H9 (cell line): ENCODE measurements at places on chromosomes 6 and 20. TPM values are rescaled to one million over a fixed set of nuclear protein-coding genes. Genes with fewer than 3 reads are reported as not detected.

DNA sequence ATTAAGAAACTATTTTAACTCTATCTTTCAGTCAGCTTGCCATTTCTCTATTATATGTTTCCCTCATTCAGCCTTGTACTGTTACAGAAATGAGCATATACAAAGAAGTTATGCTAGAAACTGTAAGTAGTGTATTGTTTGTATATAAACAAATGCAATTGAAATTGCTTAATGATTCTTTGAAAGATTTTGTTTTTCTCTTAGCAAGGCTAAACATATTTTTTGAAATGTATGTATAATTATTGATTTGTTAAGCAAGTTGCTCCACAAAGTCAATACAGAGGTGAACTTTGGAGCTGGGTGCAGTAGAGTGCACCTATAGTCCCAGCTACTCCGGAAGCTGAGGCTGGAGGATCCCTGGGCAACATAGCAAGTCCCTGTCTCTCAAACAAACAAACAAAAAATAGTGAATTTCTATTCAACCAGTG, 253.6 kb downstream of the RNGTT start:
- H3K4me1 ChIP-seq = no peaks in the 10 kb centered on the region; the same call in 1 of the 2 replicates
- no peak overlapping the region for H3K27ac ChIP-seq
- H3K27me3 ChIP-seq = no peaks in the 10 kb centered on the region
- no peak overlapping the region for H3K4me3 ChIP-seq

- H3K27ac ChIP-seq = no peak overlapping the region
- DNase-seq = no peak
- H3K27me3 ChIP-seq = no peaks in the 10 kb centered on the region
- H3K4me1 ChIP-seq = peaks cover 24% of the 10 kb centered on the region
Measured at GRCh38 chr6:111843347-111844147, 29.7 kb downstream of the FYN start.

DNA sequence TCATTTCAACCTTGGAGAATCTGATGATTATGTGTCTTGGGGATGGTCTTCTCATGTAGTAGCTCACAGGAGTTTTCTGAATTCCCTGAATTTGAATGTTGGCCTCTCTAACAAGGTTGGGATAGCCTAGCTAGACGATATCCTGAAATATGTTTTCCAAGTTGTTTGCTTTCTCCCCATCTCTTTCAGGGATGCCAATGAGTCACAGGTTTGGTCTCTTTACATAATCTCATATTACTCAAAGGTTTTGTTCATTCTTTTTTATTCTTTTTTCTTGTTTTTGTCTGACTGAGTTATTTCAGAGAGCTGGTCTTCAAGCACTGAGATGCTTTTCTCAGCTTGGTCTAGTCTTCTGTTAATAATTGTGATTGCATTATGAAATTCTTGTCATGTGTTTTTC, 42.7 kb upstream of the COL9A1 start:
- no peaks in the 10 kb centered on the region for H3K27me3 ChIP-seq
- H3K27ac ChIP-seq = no peak overlapping the region
- H3K36me3 ChIP-seq = no peaks in the 10 kb centered on the region

DNA sequence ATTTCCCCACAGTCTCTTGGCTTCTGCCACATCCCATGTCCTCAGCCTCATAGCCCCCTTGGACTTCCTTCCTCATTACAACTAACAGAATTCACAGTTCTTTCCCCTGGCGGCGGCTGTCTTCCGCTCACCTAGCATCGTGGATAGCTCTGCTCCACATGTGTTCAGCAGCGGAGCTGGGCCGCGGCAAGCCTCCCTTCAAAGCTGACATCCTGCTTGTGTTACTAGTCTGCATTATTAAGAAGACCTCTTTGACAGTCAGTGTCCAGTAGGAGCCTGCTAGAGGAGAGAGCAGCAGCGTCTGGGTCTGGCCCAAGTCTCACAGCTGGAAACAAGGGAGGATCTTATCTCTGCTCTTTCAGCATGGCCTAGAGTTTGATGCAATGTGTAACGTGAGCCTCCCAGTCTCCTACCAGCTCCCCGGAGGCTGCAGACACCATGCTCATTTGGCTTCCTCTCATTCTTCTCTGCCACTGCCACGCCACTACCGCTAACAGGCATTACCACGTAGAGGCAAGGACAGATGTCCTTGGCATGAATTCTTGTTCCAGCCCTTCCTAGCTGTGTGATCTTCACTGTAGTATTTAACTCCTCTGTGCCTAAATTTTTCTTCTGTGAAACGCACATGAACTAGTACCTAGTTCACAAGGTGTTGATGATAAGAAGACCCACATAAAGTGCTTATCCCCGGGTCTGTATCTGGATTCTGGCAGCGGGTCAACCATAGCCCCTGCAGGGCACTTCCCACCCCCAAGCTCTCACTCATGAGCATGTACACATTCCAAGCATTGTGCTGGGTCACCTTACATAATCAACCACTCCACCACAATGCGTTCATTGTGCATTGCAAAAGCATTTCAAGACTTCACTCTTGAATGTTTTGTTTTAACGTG, 107.1 kb upstream of the BACH2 start:
- peak overlapping the region; percentile 5; the same call in 1 of the 3 replicates for H3K4me3 ChIP-seq
- peak; percentile 53 for DNase-seq
- no peak overlapping the region for H3K27ac ChIP-seq
- H3K27me3 ChIP-seq = no peaks in the 10 kb centered on the region

DNA sequence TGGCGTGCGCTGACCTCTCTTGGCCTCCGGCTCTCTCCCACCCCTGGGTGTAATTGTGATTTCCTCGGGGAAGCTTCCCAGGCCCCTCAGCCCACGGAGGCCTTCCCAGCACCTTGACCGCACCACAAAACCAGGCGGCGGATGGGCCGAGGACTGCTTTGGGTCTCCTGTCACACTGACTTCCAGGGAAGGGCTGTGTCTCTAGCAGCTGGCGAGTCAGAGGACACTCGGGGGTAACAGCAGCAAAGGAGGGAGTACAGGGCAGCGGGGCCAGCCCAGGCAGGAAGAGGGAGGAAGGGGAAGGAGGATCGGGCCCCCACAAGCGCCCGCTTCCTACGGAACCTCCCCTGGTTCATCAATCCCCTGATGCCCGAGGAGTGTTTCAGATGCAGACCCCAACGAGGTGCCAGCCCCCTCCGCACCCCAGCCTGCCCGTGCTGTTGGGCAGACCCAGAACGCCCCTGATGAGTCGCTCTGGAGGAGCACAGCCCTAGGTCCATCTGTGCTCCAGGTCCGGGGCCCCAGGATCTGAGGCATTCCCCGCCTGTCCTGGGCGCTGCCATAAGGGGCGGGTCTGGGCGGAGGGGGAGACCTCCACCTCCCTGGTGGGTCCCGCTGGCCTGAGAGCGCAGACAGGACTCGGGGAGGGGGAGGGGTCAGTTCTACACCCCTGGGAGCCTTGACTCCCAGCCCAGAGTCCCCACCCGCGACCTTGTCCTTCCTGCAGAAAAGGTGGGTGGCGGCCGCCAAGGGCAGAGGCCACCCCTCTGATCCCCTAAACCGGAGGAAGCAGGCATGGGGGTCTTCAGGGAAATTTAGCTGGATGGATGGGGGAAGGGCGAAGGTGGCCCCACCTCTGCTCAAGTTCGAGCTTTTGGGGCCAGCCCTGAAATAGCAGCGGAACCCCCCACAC, 956 bp downstream of the CHRNA4 start:
- no peaks in the 10 kb centered on the region; the same call in 1 of the 2 replicates for H3K4me1 ChIP-seq
- no peaks in the 10 kb centered on the region; the same call in 1 of the 2 replicates for H3K27me3 ChIP-seq
- H3K4me3 ChIP-seq = peak overlapping the region; percentile 12; the same call in 1 of the 2 replicates
- H3K27ac ChIP-seq = no peak overlapping the region
- no peak for DNase-seq

DNA sequence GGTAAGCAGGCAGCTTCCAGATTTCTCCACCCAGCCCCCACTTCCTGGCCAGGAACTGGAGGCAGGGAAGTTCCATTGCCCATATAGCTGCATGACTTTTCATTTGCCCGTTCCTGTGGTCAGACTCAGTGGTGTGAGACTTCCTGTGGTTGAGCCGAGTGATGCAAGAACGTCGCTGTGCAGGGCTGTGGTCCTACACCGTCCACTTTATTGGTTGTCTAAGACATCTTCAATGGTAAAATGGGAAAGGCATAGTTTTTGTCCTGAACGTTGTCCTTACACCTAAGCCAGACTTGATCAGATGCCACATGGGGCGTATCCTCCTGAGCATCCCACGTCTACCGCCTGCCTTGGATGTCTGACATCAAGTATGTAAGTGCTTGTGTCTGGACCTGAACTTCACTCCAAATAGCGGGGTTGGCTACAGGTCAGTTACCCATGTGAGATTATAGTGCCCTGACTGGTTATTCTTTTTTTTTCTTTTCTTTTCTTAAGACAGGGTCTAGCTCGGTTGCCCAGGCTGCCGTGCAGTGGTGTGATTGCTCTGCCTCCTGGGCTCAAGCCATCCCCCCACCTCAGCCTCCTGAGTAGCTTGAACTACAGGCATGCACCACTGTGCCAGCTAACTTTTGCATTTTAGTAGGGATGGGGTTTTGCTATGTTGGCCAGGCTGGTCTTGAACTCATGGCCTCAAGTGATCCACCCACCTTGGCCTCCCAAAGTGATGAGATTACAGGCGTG, 25.9 kb upstream of the GTSF1L start:
- H3K4me1 ChIP-seq = no peaks in the 10 kb centered on the region
- no peak overlapping the region; the same call in 2 of the 3 replicates for H3K4me3 ChIP-seq

- no peaks in the 10 kb centered on the region for H3K4me1 ChIP-seq
- no peak overlapping the region for H3K27ac ChIP-seq
- no peak for DNase-seq
Measured at GRCh38 chr6:168968228-168968627, 285.4 kb downstream of the THBS2 start.

GRCh38 chr6:99338188-99338587, 11.3 kb downstream of the FAXC start:
- peaks cover 4% of the 10 kb centered on the region; the same call in 1 of the 2 replicates for H3K4me1 ChIP-seq
- peaks cover 4% of the 10 kb centered on the region; the same call in 1 of the 2 replicates for H3K36me3 ChIP-seq
- H3K4me3 ChIP-seq = no peak overlapping the region
- DNase-seq = no peak

GRCh38 chr20:13353261-13353945, 132.3 kb downstream of the ISM1 start:
- no peak for DNase-seq
- no peaks in the 10 kb centered on the region for H3K27me3 ChIP-seq
- no peak overlapping the region for H3K27ac ChIP-seq
- no peaks in the 10 kb centered on the region for H3K36me3 ChIP-seq

The CENPQ gene
- 14.5 and 15.5 TPM in 2 replicates for total RNA-seq

- no peak overlapping the region for H3K27ac ChIP-seq
- H3K4me1 ChIP-seq = peaks cover 6% of the 10 kb centered on the region
- H3K27me3 ChIP-seq = no peaks in the 10 kb centered on the region
- DNase-seq = no peak
- H3K36me3 ChIP-seq = no peaks in the 10 kb centered on the region
Measured at GRCh38 chr20:1854246-1854645, 41.0 kb upstream of the SIRPA start.

- DNase-seq = no peak
- H3K4me1 ChIP-seq = no peaks in the 10 kb centered on the region
- H3K27ac ChIP-seq = no peak overlapping the region
- no peak overlapping the region for H3K4me3 ChIP-seq
Measured at GRCh38 chr6:82182756-82183155, 64.8 kb downstream of the IBTK start.

The PRKN gene
- total RNA-seq = 1.3 and 2.0 TPM in 2 replicates

GRCh38 chr6:79710127-79710526, 79.0 kb downstream of the SH3BGRL2 start:
- DNase-seq = no peak
- H3K4me1 ChIP-seq = no peaks in the 10 kb centered on the region

The ADGRB3 gene
- total RNA-seq = 0.22 and 0.37 TPM in 2 replicates

DNA sequence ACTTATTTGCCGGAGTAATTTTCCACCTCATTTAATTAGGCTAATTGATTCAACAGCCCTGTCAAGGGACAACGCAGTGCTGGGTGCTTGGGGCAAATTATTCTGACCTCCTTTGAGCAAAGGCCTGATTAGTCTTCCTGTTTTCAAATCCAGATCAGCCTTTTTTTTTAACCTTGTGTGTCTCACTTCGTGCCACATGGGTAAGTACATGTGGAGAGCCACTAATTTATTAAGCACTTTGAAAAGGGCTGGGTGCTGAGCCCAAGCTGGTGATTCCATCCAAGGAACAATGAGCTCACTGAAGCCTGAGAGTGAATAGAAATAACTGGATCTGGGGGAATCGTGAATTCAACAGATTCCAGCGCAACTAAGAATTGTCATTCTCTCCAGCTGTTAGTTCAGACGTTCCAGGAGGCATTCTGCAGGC, 229.3 kb downstream of the CLIC5 start:
- H3K27me3 ChIP-seq = no peaks in the 10 kb centered on the region
- no peak overlapping the region for H3K27ac ChIP-seq
- no peak for DNase-seq
- no peaks in the 10 kb centered on the region for H3K4me1 ChIP-seq
- no peak overlapping the region for H3K4me3 ChIP-seq
- H3K36me3 ChIP-seq = no peaks in the 10 kb centered on the region

The PMEPA1 gene
- total RNA-seq = 34.6 and 35.7 TPM in 2 replicates

GRCh38 chr6:99347804-99348203, 1.7 kb downstream of the FAXC start:
- H3K36me3 ChIP-seq = no peaks in the 10 kb centered on the region
- H3K27me3 ChIP-seq = no peaks in the 10 kb centered on the region
- H3K4me3 ChIP-seq = peak overlapping the region; percentile 81
- no peak for DNase-seq

DNA sequence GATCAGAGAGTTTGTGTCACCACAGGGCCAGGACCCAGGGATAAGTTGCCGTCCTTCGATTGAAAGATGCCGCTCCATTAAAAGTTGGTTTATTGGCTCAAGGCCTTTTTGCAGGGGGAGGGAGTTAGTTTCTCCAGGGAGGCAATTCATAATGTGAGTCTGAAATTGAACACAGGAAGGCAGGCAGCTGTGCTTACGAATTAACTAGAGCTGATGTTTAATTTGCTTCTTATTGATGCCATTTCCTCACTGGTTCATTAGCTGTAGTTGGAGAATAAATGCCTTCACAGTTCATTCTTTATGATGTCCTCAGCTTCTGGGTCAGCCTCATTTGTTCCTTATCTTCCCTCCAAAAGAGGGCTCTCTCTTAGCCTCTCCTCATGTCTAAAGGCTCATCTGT, 113.2 kb upstream of the PTPRT start:
- no peak for DNase-seq
- H3K36me3 ChIP-seq = no peaks in the 10 kb centered on the region
- H3K27ac ChIP-seq = no peak overlapping the region
- no peaks in the 10 kb centered on the region for H3K4me1 ChIP-seq

The TGM3 gene
- total RNA-seq = not detected in 2 replicates

DNA sequence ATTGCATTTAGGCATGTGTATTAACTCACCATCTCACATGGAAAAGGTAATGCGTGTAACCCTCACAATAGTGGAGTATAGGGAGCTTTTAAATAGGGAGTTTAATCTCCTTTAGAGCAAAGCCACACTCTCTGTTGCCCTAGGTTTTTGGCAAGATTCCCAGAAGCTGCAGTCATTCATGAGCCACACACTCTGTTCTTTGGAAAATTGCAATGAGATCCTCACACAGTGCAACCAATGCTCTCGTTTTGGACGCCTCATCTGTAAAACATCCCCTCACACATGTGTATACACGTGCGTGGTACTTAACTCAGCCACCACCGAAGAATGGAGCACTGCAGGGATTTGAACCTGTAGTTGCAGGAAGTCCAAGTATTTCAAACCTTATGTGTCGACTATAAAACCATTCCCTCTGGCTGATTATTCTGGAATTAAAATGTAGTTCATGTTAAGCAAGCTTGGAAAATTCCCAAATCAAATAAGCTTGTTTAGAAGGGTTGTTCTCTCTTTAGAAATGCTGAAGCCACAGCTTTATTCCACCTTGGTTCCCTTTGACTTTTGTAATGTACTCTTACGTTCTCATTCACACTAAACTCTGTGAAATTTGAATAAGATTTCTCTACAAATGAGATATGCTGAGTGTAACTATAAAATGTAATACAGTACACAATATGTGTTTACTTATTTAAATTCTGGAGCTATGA, 489.8 kb upstream of the MANEA start:
- no peaks in the 10 kb centered on the region for H3K36me3 ChIP-seq
- no peak overlapping the region for H3K4me3 ChIP-seq
- H3K4me1 ChIP-seq = no peaks in the 10 kb centered on the region
- H3K27me3 ChIP-seq = no peaks in the 10 kb centered on the region

The KIAA0408 gene
- 3.1 and 4.7 TPM in 2 replicates for total RNA-seq
